HuH-7.5 (cell line): ENCODE measurements at places on chromosomes 1 and 21.

DNA sequence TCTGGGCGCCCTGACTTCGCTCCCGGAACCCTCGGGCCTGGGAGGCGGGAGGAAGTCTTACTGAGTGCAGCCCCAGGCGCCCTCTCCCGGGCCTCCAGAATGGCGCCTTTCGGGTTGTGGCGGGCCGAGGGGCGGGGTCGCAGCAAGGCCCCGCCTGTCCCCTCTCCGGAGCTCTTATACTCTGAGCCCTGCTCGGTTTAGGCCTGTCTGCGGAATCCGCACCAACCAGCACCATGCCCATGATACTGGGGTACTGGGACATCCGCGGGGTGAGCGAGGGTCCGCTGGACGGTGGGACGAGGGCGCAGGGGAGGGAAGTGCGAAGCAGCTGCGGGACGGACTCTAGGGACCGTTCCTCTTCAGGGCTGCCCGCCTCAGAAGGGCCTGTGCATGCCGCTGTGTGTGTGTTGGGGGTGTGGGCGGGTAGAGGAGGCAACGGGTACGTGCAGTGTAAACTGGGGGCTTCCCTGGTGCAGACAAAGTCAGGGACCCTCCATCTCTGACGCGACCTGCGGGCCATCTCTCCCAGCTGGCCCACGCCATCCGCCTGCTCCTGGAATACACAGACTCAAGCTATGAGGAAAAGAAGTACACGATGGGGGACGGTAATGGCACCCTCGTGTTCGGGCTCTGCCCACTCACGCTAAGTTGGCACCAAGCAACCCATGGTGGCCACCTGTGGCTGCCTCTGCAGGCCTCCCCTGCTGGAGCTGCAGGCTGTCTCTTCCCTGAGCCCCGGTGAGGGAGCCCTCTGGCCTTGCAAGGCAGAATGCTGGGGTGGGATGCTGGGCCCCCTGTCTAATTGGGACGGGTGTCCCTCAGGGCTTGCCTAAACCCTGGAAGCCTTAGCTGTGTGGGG lies at the start of gene GSTM1:
Gene GSTM1, plus strand, starts transcription at position 177 of the 859 bp plus-strand sequence. Its CDS starts 57 bp downstream, at position 234.
- peak; percentile 58 for DNase-seq

- no peak for DNase-seq
Measured at GRCh38 chr1:12648741-12649140, 4.9 kb downstream of the AADACL4 start.

GRCh38 chr1:231037585-231038517 lies 2.2 kb downstream of the FAM89A start:
- DNase-seq, result no peak

- no peak for DNase-seq
Measured at GRCh38 chr1:17923666-17924065, 168.5 kb downstream of the ACTL8 start.

GRCh38 chr1:208036918-208037766 lies 126.2 kb upstream of the CD34 start:
- no peak for DNase-seq

- DNase-seq, result no peak
Measured at GRCh38 chr1:117828201-117828600, 101.2 kb downstream of the GDAP2 start.

DNA sequence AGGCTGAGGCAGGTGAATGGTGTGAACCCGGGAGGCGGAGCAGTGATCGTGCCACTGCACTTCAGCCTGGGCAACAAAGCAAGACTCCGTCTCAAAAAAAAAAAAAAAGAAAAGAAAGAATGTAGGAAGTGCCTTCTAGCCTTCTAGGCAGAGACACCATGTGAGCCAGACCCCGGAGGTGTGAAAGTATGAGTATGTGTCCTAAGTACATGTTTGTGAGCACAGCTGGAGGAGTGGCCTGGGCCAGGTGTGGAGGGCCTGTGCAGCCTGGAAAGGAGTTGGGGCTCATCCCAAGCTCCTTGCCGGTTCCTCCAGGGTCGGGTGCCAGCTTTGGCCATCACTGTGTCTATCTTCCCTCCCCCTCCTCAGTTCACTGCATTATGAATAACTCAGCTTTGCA lies 13.0 kb downstream of the SOX13 start:
- no peak for DNase-seq

DNA sequence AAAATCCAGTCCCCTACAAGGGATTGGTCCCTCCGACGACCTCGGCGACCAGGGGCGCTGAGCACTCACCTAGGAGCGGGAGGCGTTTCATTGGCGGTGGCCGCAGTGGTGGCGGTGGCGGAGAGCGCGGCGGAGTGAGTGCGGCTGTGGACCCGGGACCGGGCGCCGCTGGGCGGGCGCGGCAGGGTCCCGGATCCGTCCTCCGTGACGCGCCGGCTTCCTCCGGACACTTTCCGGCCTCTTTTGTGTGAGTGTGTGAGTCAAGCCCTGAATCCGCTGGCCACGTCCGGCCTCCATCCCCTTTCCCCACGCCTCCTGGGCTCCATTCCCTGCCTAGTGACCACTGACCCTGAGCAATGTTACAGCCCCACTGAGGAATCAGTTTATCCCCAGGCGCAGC lies at the start of gene ADGRL4:
Gene ADGRL4, minus strand, starts transcription at position 167 of the 400 bp plus-strand sequence. Its CDS starts 76 bp downstream, at position 91.
- DNase-seq, result no peak

DNA sequence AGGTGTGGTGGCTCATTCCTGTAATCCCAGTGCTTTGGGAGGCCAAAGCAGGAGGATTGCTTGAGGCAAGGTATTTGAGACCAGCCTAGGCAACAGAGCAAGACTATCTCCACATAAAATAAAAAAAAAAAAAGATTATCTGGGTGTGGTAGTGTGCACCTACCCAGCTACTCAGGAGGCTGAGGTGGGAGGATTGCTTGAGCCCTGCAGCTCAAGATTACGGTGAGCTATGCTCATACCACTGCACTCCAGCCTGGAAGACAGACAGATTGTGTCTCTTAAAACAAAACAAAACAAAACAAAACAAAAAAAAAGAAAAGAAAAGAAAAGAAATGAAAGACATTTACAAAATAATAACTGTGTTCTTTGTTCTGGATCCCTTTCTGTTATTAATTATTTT lies 6.1 kb upstream of the TLCD4 start:
- no peak for DNase-seq

DNA sequence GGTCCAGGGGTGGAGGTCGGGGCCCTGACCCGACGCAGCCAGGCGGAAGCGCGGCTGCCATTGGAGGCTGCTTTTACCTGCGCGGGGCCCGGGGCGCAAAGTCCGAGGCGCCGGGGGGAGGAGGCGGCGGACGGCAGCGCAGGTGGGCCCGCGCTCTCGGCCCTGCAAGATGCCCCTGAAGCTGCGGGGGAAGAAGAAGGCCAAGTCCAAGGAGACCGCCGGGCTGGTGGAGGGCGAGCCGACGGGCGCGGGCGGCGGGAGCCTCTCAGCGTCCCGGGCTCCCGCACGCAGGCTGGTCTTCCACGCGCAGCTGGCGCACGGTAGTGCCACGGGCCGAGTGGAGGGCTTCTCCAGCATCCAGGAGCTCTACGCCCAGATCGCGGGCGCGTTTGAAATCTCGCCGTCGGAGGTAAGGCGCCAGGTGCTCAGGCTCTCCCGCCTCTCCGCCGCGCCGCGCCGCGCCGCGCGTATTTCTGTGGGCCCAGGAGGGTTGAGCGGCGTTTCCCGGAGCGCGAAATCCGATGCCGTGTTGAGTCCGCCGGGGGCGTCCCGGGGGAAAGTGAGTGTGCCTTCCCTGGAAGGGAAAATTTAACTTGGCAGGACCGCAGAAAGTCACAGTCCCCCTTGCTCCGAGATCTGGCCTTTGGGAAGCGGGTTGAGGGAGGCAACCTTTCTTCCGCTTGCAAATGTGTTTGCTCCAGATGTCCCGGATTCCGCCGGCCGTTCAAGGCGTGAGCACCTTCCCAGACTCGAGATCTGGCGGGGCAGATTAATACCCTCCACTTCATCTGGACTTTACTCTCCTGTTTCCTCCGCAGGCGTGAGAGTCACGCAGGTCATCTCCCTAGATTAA lies at the start of gene GIPC2:
Gene GIPC2, plus strand, starts transcription at position 41 of the 853 bp plus-strand sequence. Its CDS starts 129 bp downstream, at position 170.
- peak; percentile 41 for DNase-seq

GRCh38 chr1:198889101-198889500 lies 250.3 kb downstream of the PTPRC start:
- no peak for DNase-seq

GRCh38 chr1:115572710-115573109 lies 69.1 kb upstream of the VANGL1 start:
- DNase-seq, result no peak

- DNase-seq, result no peak
Measured at GRCh38 chr1:197336571-197336970, 68.5 kb downstream of the CRB1 start.

- no peak for DNase-seq
Measured at GRCh38 chr1:238223076-238223640, 332.4 kb upstream of the ZP4 start.

DNA sequence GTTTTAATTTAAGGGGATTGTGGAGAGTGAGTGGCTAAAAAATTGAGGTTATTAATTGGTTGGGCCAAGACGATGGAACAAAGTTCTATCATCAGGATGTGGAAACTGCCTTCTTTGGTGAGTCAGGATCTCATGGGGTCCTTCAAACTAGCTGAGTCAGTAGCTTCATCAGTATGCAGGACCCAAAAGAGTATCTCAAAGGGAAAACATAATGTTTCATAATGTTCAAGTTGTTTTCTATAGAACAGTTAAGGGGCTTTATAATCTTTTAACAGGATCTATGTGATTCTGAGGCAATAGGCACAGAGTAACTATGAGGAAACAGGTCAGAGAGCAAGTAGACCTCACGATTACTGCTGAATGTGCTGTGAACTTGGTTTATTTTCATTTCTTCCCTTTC lies 3.2 kb upstream of the OLFML2B start:
- DNase-seq, result no peak
